Nephron progenitor cell (in vitro differentiated cells): ENCODE measurements at places on chromosomes 16 and 17.

- no peak for DNase-seq
Observed at GRCh38 chr17:66941773-66942450, 22.6 kb upstream of the CACNG4 start.

- no peak for DNase-seq
Observed at GRCh38 chr17:61634011-61634539, 43.1 kb upstream of the NACA2 start.

- peak; percentile 13 for DNase-seq
Observed at GRCh38 chr16:26667307-26667706, 399.4 kb upstream of the C16orf82 start.

DNA sequence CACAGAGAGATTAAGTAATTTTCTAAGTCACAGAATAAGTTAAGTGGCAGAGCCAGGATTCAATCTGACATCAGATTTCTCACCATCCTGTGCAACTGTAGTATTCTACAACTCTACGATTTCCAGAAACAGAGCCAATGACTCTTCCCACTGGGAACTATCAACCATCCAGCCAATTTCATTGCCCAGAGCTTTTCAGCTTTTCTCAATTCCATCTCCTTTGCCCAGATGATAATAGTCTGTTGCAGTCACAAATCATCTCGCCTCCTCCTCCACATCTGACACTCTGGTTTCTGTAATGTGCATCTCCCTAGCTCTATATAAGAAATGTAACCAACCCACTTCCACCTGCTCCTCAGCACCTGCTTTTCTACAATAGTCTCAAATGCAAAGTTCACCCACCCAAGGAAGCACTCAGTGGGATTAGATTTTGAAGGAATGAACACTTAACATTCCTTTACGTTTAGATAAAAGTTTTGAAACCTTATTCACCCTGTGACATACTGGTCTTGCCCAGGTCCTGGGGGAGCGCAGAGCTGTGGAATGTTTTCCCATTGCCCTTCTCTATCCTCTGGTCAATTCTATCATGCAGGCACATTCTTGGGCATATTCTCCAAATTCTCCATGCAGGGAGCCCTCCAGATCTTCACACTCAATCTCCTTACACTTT lies 167.8 kb upstream of the ASIC2 start:
- no peak for DNase-seq

- no peak for DNase-seq
Observed at GRCh38 chr16:85129876-85130704, 17.8 kb upstream of the CIBAR2 start.
